Activated T-cell treated with anti-CD3 and anti-CD28 coated beads for 48 hours (primary cell): ENCODE measurements at places on chromosomes 3 and 15.

- no peak for DNase-seq
These were observed 229.2 kb downstream of the SQOR start for GRCh38 chr15:45863881-45864580.

GRCh38 chr3:180375831-180376230 is 226.1 kb upstream of the TTC14 start:
- DNase-seq, result no peak

- DNase-seq, result no peak
These were observed 263.7 kb upstream of the THBS1 start for GRCh38 chr15:39317225-39317624.

- no peak for DNase-seq
These were observed 9.8 kb downstream of the KLHL6 start for GRCh38 chr3:183545708-183546107.

- DNase-seq, result no peak
These were observed 4.9 kb upstream of the RPN1 start for GRCh38 chr3:128655531-128655930.

DNA sequence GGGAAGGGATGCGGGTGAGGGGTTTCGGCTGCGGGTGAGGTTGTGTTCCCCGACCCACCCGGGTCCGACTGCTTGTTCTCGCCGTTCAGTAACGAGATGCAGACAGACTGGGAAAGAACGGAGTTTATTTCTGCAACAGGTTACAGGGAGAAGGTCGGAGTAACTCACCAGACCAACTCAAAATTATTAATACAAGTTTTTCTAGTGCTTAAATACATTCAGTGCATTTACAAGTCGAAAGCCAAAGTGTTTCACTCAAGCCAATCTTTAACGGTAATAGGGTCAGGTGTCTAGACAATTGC is 492 bp upstream of the HIGD1A start:
- no peak for DNase-seq

DNA sequence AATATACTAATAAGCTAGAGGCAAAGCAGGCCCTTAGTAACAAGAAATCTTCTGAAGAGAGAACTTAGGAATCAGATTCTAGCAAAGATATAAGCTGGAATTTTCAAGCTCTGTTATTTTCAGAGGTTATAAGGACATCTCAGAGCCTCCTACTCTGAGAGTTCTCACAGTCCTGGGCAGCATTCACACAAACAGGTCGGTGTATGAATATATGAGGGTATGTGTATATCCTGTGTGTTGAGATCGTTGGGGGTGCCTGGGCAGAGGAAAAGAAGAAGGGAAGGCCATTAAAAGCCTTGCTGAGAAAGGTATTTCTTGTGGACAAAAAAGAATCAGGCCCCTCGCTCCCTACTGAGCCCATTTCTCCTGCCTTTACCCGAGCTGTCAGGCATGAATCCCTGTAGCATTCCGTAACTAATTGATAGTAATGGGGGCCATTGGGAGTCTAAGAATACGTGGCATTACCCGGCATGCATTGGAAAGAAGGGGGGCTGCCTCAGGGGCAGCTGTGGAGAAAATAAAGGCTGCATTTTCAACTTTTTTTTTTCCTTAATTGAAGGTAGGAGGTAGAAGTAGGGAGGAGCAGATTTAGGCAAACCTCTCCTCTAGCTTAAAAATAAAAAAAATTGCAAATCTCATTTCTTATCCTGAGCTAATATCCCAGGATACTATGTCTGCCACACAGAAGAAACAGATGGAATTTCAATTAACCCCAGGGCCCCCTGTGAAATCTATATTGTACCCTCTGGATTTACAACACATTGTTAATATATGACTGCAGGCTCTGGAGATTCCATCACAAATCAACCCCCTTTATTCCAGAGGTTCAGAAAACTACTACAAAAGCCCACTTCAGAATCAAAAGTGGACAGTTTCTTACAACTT is 103.8 kb downstream of the GTPBP8 start:
- DNase-seq, result no peak

DNA sequence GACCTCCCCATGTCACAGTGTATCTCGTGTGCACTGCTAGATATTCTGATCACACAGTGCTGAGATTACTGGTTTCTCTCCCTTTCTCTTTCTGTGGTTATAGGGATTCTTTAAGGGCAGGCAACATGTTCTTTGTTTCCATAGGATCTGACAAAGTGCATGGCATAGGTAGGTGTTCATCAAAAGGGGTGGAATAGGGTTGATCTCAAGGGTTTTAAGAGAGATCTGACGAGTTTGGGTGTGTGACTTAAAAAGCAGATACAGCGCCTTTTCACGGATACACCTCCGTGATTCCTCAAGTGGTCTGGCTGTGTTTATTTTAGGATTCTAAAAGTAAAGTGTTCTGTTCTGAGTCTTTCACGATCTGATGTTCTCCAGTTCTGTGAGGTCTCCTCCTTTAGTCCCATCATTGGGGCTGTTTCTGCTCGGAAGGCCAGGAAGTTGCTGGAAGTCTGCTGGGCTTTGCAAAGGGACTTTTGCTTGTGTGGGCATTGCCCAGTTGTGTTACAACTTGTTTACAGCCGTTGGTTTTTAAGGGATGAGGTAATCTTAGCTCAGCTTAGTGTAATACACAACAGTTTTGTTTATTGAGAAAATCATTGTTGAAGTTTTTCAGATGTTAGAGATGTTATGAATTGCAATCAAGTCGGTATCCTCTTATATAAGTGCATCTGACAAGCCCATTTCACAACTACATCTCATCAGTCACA is 34.8 kb downstream of the IGF1R start:
- no peak for DNase-seq

GRCh38 chr3:36520241-36521006 is 140.1 kb downstream of the STAC start:
- no peak for DNase-seq
